GM06990 (cell line): ENCODE measurements at places on chromosomes 16 and 17.

DNA sequence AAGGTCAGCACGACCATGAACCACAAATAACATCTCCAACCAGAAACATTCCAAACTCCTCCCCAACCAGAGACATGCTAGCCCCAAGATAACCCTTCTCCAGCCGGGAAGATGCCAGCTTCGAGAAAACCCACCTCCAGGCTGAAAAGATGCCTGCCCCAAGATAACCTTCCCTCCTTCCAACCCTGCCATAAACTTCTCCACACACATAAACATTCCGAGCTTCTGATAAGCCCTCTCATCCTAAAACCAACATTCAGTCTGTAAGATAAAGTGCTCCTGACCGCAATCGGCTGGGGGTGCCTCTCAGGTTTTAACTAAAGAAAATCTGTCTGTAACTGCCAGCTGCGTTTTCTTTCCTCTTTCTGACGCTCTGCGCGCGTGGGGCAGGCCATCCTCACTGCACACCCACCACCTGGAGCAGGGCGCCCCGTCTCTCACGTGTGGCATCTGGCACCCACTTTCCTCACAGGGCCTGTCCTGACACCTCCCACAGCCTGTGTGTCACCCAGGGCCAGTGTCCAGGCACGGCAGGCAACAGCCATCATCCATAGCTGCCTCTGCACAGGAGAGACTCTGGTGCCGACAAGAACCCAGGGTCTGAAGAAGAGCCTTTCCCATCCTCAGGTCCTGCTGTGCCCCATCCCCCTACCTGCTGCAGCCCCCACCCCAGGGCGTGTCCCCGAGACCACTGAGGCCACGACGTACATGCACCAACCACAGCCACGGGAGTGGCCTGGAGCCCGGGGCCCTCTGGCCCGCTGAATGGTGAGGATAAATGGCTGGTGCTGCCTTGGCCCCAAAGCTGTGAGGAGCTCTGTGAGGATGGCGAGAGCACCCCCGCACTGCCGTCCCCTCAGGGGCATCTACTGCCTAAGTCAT, 3.7 kb downstream of the TEPSIN start:
- peak; percentile 3 for DNase-seq

GRCh38 chr17:36532435-36532975, 2.2 kb downstream of the MYO19 start:
- no peak for DNase-seq

DNA sequence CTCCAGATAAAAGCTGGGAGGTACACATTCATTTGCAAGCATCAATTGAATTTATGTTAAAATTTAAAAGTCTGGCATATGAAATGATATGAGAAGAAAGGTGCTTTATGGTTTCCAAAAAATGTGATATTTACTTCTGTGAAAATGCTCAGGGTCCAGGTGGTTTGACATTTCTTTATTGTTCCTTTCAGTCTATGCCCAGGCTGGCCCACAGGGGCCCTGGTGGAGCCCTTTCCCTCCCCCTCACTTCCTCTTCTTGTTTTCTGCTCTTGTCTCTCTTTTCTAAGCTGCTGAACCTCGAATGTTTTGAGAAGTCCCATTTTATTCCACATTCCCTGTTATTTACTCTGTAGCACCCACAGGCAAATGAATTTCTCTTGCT, 127.8 kb downstream of the HS3ST3B1 start:
- no peak for DNase-seq

DNA sequence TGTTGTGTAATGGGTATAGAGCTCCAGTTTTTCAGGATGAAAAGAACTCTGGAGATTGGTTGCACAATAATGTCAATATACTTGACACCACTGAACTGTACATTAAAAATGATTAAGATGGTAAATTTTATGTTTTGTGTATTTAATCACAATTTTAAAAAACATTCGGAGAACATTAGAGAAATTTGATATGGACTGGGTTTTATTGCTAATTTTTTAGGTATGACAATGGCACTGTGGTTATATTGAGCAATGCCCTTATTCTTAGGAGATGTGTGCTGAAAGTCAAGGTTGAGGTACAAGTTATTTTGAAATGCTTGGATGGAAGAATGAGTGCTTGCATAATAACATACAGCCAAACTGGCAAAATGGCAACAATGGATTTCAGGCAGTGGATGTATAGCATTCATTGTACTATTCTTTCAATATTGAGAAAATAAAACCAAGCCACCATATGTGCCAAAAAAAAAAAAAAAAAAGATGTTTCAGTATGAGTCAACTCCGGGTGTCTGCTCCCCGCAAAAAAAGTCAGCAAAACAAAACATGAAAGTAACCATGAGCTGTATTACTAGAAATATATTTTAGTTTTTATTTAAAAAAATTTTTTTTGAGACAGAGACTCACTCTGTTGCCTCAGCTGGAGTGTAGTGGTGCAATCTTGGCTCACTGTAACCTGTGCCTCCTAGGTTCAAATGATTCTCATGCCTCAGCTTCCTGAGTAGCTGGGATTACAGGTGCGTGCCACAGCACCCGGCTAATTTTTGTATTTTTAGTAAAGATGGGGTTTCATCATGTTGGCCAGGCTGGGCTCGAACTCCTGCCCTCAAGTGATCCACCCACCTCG, 19.8 kb downstream of the HOXB1 start:
- DNase-seq, result peak; percentile 48

- no peak for DNase-seq
These were observed 739 bp upstream of the SGCA start for GRCh38 chr17:50165066-50165465.

GRCh38 chr17:81537343-81537855, 9.2 kb downstream of the FSCN2 start:
- peak; percentile 53 for DNase-seq

DNA sequence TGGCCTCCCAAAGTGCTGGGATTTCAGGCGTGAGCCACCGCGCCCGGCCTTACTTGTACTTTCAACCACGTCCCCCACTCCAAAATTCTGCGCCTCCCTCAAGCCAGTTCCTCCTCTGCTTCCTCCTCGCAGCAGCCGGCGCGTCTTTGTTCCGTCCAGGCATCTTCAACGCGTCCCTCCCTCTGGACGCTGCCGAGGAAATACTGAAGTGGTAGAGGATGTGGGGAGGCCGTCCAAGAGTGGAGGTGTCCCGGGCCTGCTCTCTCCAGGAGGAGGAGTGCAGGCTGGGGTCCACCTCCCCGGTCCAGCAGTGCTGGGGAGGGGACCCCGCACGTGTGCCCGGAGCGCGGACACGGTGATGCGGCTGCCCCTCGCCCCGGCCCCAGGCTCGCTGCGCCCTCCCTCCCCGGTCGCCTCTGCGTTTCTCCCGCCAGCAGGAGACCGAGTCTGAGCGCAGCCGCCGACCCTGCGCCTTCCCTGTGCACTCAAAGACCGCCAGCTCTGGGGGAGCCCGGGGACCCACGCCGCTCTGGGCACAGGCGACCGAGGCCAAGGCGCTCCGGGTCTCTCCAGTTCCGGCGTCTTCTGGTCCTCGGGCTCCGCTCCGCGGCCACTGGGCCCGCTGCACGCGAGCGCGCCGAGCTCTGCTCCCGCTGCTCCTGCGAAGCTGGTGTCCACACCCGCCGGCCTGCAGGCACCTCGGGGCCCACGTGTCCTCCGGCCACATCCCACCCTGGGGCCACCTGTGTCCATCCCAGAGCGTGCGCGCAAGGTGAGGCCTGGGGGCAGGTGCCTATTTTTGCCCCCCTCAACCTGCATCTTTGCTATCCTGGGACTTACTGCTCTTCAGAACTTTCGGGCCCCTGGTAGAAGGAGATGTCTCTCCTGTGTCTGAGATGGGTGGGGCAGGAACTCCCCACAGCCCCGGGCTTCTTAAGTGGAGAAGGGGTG, 31.7 kb downstream of the OSBPL7 start:
- DNase-seq, result peak; percentile 50

DNA sequence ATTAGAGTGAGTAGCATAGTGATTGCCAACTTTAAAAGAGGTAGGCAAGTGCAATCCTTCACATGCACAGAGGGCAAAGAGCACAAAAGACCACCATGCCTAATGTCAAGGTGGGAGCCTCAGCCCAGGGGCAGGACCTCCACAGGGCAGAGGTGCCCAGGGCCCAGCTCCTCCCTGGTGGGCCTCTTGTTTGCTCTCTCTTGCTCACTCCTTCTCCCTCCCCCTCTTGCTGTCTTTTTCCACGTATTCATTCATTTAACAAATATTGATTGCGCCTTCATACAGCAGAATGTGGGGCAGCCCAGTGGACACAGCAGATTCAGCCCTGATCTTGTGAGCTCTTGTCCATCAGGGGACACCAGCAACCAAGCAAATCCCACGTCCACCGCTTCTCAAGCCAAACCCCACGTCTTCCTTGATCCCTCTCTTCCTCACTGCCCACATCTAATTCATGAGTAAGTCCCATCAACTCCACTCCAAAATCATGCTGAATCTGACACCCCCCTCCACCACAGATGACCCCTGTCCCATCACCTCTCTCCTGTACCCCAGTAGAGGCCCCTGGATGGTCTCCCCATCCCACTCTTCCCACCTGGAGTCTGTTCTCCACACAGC, 44.1 kb upstream of the RPL38 start:
- DNase-seq, result no peak

DNA sequence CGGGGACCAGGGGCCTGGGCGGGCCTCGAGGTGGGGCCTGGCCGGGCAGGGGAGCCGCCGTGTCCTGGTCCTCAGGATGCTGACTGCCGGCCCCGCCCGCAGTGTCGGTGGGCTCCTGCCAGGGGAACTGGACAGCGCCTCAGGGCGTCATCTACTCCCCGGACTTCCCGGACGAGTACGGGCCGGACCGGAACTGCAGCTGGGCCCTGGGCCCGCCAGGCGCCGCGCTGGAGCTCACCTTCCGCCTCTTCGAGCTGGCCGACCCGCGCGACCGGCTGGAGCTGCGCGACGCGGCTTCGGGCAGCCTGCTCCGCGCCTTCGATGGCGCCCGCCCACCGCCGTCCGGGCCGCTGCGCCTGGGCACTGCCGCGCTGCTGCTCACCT, 2.3 kb upstream of the PAQR4 start:
- peak; percentile 26 for DNase-seq

DNA sequence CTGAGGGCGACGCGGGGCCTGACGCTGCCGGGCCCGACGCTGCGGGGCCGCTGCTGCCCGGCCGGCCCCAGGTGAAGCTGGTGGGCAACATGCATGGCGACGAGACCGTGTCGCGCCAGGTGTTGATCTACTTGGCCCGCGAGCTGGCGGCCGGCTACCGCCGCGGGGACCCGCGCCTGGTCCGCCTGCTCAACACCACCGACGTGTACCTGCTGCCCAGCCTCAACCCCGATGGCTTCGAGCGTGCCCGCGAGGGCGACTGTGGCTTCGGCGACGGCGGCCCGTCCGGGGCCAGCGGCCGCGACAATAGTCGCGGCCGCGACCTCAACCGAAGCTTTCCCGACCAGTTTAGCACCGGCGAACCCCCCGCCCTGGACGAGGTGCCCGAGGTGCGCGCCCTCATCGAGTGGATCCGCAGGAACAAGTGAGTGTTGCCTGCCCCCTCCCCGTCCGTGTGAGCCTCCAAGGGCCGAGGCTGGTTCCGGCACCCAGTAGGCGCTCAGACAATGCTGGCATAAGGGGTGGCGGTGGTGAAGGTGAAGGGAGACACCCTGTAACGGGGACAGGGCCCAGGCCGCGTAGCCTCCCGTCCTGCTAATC, 676 bp downstream of the CPD start:
- DNase-seq, result no peak

GRCh38 chr17:68820476-68820824, 134.7 kb downstream of the ABCA8 start:
- no peak for DNase-seq

GRCh38 chr17:44355642-44356099, 8.0 kb downstream of the FAM171A2 start:
- no peak for DNase-seq

GRCh38 chr17:16304830-16305229, 48.4 kb downstream of the CENPV start:
- DNase-seq, result no peak

GRCh38 chr17:81518785-81519283, 6.2 kb upstream of the ACTG1 start:
- peak; percentile 74 for DNase-seq

- no peak for DNase-seq
These were observed 63.0 kb upstream of the CLEC18A start for GRCh38 chr16:69888005-69888590.

DNA sequence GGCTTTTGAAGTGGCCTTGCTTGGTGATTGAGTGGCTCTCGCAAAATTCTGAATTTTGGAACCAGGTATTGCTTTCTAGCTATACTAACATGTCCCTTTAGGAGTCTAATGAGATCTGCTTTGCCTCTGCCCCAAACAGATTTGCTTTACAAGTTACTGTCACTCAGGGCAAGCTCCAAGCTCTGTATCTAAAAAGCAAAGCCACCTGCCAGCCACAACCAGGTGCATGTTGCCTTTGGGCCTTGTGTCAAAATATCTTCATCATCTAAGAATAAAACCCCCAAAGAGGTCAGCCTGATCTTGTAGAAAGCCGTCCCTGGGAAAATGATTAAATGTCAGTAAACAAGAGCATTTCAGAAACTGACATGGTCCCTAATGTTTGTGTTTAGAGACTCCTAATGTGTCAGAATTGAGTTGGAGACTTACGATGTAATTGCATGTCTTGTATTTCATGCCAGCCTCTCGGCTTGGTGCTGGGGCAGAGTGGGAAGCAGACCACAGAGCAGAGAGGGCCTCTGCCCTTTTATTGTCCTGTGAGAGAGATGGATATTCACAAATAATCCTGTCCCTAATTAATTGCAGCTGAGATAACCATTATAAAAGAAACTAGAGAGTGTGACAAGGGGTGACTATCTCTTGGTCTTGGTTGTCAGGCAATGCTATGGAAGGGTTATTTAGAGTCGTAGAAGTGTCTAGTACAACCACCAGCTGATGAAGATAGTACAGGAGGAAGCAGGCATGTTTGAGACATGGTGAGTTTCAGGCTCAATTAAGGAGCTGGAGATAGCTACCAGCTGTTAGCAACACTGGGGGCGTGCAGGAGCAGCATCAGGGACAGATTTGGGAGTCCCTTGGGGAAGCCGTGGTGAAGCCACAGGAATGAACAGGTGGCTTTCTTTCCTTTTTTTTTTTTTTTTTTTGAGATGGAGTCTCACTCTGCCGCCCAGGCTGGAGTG, 90.7 kb downstream of the PITPNC1 start:
- no peak for DNase-seq

- no peak for DNase-seq
These were observed 27.2 kb upstream of the CDC6 start for GRCh38 chr17:40260528-40260927.

GRCh38 chr16:30491744-30492308, 19.3 kb downstream of the ITGAL start:
- no peak for DNase-seq

GRCh38 chr16:85215478-85216118, 103.3 kb upstream of the CIBAR2 start:
- no peak for DNase-seq

- no peak for DNase-seq
These were observed 10.8 kb upstream of the MTMR4 start for GRCh38 chr17:58525239-58525638.

GRCh38 chr16:11621920-11622651, 35.4 kb upstream of the LITAF start:
- DNase-seq, result peak; percentile 61
